Tibial artery (tissue), 4 donors: ENCODE measurements at places on chromosomes 1 and 21.

GRCh38 chr1:194062962-194063361 is 876.5 kb upstream of the B3GALT2 start:
- H3K27ac ChIP-seq = no peak overlapping the region
- no peak overlapping the region for H3K4me3 ChIP-seq
- no peaks in the 10 kb centered on the region for H3K27me3 ChIP-seq
- H3K4me1 ChIP-seq = no peaks in the 10 kb centered on the region
- no peaks in the 10 kb centered on the region for H3K36me3 ChIP-seq
- no peak for DNase-seq

DNA sequence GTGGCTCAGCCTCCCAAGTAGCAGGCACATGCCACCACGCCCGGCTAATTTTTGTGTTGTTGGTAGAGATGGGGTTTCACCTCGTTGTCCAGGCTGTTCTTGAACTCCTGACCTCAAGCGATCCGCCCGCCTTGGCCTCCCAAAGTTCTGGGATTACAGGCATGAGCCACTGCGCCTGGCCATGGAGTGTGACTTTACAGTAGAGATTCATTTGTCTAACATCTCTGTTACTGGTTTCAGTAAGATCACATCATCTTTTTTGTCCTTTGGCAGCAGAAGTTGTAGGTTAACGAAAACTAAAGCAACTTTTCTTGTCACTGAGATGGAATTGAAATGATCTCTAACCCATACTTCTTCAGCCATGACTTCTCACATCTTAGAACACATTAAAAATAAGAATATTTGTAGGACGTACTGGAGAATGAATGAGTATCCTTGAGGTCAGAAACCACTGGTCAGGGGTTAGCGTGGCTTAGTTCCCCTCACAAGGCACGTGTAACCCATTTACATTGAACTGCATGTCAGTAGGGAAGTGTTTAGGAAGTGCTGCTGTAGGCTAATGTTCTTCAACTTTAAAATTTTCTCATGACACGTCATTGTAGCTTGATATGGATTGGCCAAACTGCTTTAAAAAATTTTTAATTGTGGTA is 75.9 kb downstream of the CAMTA1 start:
- peaks cover 67% of the 10 kb centered on the region for H3K4me1 ChIP-seq
- no peaks in the 10 kb centered on the region for H3K36me3 ChIP-seq
- DNase-seq = no peak
- no peak overlapping the region for H3K4me3 ChIP-seq

GRCh38 chr1:223161321-223161720 is 18.3 kb upstream of the TLR5 start:
- no peak overlapping the region for H3K4me3 ChIP-seq
- H3K27ac ChIP-seq = no peak overlapping the region
- no peaks in the 10 kb centered on the region for H3K36me3 ChIP-seq
- no peaks in the 10 kb centered on the region for H3K4me1 ChIP-seq
- no peak for DNase-seq
- H3K27me3 ChIP-seq = no peaks in the 10 kb centered on the region

GRCh38 chr1:199955235-199955634 is 72.3 kb upstream of the NR5A2 start:
- H3K27me3 ChIP-seq = no peaks in the 10 kb centered on the region
- DNase-seq = no peak
- H3K36me3 ChIP-seq = no peaks in the 10 kb centered on the region

DNA sequence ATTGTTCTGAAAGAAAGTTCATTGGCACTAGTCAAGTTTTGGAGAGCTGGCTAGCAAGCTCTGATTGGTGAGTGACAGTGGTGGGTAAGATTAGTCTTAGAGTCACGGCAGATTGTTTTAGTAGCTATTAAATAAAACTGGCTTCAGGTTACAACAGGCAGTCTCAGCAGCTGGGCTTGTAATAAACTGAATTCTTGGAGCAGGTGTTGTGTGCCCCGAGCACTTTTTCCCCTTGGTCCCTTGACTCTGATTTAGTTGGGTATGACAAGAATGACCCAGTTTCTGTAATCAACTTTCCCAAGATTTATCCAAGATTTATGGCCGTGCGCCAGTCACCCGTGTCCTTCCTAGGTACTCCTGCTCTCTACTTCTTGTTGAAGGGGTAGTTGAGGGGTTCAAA is 40.2 kb downstream of the TBCE start:
- H3K4me1 ChIP-seq = no peaks in the 10 kb centered on the region
- DNase-seq = no peak
- no peak overlapping the region for H3K27ac ChIP-seq

DNA sequence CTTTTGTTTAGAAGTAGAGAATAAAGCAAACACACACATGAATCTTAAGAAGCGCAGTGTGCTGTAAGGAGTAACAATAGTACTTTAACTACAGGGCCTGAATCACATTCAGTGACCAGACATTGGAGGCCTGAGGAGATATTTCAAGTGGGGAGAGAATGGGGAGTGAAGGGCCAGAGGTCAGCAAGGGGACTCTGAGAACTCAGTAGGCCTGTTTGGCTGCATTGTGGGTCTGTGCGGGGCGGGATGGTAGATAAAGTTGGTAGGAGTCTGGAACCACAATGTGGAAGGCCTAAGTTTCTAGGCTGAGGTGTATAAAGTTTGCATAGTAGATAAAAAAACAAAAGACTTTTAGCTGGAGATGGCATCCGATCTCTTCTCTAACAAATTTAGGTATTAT is 52.7 kb upstream of the WLS start:
- no peak overlapping the region for H3K4me3 ChIP-seq
- H3K36me3 ChIP-seq = no peaks in the 10 kb centered on the region
- DNase-seq = no peak
- H3K27me3 ChIP-seq = no peaks in the 10 kb centered on the region
- no peak overlapping the region for H3K27ac ChIP-seq
- H3K4me1 ChIP-seq = no peaks in the 10 kb centered on the region

- no peak overlapping the region for H3K27ac ChIP-seq
- no peak overlapping the region for H3K4me3 ChIP-seq
- H3K4me1 ChIP-seq = no peaks in the 10 kb centered on the region
These were observed 112.3 kb downstream of the DDX20 start for GRCh38 chr1:111867868-111868440.

- no peak overlapping the region for H3K4me3 ChIP-seq
- no peaks in the 10 kb centered on the region for H3K27me3 ChIP-seq
- peaks cover 11% of the 10 kb centered on the region for H3K4me1 ChIP-seq
- no peaks in the 10 kb centered on the region for H3K36me3 ChIP-seq
These were observed 39.3 kb downstream of the HMGB4 start for GRCh38 chr1:33903210-33903589.

- H3K36me3 ChIP-seq = no peaks in the 10 kb centered on the region
- H3K4me1 ChIP-seq = no peaks in the 10 kb centered on the region
- no peaks in the 10 kb centered on the region for H3K27me3 ChIP-seq
- no peak overlapping the region for H3K4me3 ChIP-seq
These were observed 45.3 kb downstream of the NFASC start for GRCh38 chr1:204915861-204916495.

DNA sequence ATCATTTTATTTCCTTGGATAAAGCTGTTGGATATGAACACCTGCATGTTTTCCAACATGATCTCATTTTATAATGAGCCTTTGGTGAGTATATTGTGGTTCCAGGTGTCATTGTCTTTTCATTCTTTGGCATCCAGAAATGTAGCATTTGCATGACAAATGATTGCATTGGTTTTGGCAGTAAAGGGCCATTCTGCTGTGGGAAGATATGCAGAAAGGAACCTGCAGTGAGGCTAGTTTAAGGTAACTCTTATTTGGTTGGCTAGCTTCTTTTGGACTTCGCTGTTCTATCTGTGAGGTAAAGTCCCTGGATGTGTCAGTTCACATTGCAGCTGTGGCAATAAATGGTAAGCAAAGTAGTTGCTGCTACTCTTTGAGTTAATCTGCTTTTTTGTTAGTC is 343.0 kb downstream of the AMY1C start:
- no peak overlapping the region for H3K27ac ChIP-seq
- no peak for DNase-seq
- H3K4me3 ChIP-seq = no peak overlapping the region
- no peaks in the 10 kb centered on the region for H3K27me3 ChIP-seq
- H3K36me3 ChIP-seq = no peaks in the 10 kb centered on the region

DNA sequence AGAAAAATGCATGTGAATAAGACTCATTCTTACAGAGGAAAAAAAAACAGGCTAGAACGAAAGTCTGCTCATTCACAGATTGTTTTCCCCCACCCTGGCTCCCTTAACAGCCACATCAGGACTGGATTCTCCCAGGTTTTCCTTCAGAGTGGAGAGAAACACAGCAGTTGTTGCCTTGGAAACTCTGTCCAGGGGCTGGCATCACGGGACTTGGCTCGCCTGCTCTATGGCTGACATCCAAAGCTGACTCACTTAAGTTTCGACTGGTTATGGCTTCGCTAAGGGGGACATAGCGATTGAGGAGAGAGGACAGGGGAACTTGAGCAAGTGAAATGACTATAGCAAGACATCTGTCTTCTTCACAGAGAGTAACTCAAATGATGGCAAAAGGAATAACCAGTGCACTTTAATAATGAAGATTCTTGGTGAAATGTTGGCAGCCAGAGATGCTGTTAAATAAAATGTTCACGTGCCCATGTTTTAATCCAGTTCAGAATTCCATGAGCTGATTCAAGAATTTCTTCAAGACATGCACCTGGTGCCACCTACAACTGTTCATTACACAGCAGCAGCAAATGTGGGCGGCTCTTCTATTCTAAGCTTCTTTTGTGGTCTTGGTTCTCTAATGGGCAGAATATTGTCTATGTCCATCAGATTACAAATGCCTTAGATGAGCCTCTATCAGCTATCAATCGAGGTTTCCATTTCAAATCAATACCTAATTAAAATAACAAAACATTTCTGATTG is 21.8 kb downstream of the MIS18A start:
- H3K4me1 ChIP-seq = peaks cover 45% of the 10 kb centered on the region
- H3K27ac ChIP-seq = peak overlapping the region; percentile 76
- no peaks in the 10 kb centered on the region for H3K36me3 ChIP-seq
- no peak overlapping the region for H3K4me3 ChIP-seq
- H3K27me3 ChIP-seq = no peaks in the 10 kb centered on the region

DNA sequence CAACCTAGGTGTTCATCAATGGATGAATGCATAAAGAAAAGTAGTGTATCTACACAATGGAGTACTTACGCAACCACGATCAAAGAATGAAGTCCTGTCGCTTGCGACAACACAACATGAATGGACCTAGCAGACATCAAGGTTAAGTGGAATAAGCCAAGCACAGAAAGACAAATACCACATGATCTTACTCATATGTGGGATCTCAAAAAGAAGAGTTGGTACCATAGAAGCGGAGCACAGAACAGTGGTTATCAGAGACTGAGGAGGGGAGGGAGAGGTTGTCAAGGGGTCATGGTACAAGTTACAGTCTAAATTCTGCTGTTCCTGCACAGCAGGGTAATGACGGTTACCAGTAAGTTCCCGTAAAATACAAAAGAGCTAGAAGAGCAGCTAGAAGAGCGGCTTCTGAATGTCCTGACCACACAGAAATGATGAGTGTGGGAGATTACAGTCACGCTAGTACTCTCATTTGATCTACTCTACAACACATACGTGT is 36.7 kb downstream of the NPHP4 start:
- H3K4me1 ChIP-seq = no peaks in the 10 kb centered on the region
- H3K4me3 ChIP-seq = no peak overlapping the region
- no peak overlapping the region for H3K27ac ChIP-seq
- H3K27me3 ChIP-seq = no peaks in the 10 kb centered on the region
- peak; percentile 10 for DNase-seq

DNA sequence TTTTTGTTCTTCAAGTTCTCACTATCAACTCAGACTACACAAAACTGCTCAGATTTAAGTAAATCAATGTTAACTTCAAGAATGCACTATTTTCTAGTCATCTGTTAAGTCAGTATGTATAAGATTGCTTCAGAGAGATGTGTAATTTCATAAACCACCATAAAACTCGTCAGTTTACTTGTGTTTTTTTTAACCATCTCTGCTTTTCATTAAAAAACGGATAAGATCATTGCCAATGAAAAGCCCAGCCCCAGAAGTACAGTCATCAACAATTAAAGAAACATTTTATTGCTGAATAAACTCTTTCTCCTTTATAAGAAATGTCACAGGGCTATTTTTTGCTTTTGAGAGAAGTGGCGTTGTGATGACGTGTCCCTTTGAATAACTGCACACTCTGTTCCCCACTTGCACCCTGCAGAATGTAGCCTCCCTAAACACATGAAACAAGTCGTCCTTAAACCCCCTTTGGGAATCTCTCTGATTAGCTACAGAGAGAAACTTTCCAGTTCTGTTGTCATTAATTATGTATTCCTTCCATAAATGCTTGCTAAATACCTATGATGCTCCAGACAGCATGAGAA is 202.7 kb upstream of the FOXD3 start:
- H3K4me3 ChIP-seq = no peak overlapping the region
- H3K4me1 ChIP-seq = no peaks in the 10 kb centered on the region
- H3K27me3 ChIP-seq = no peaks in the 10 kb centered on the region

DNA sequence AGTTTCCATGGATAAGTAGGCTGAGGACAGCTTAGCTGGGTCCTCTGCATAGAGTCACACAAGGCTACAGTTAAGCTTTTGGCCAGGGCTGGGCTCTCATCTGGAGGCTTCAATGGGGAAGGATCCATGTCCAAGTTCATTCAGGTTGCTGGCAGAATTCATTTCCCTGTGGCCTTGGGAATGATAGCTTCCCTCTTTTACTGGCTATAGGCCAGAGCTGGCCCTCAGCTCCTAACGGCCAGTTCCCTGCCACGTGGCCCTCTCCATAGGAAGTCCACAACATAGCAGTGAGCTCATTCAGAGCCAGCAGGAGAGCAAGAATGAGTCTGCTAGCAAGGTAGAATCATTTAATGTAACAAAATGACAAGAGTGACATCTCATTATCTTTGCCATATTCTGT is 15.1 kb upstream of the PODN start:
- no peaks in the 10 kb centered on the region for H3K27me3 ChIP-seq
- no peak overlapping the region for H3K4me3 ChIP-seq
- H3K27ac ChIP-seq = no peak overlapping the region
- peaks cover 39% of the 10 kb centered on the region for H3K36me3 ChIP-seq

DNA sequence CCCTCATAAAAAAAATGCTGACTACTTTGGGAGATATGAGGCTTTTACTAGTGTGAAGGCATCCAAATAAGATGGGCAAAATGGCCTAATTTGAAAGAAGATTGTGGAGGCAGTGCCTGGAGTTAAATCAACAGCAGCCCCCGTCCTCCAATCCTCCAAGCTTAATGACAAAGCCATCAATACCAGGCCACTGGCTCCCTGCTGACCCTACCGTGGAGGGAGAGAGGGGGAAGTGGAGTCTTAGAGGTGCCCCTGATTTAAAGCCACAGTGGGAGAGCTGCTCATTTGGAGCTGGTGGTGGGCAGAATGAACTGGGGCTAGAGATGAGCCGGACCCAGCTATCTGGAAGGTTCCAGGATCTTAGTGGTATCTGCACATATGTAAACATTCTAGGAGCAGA is 24.3 kb upstream of the KNCN start:
- no peaks in the 10 kb centered on the region for H3K4me1 ChIP-seq
- no peak overlapping the region for H3K4me3 ChIP-seq
- DNase-seq = no peak
- no peak overlapping the region for H3K27ac ChIP-seq
- peaks cover 78% of the 10 kb centered on the region for H3K36me3 ChIP-seq

- no peak for DNase-seq
- H3K27me3 ChIP-seq = no peaks in the 10 kb centered on the region
- no peak overlapping the region for H3K27ac ChIP-seq
These were observed 116.8 kb downstream of the CASZ1 start for GRCh38 chr1:10679496-10680220.

GRCh38 chr21:46604975-46605766 is at the start of gene S100B:
Gene S100B, minus strand, starts transcription at chr21:46605082. Its CDS starts 2,667 bp downstream, at chr21:46602415.
- H3K4me1 ChIP-seq = no peaks in the 10 kb centered on the region
- H3K27ac ChIP-seq = no peak within 1 kb of the TSS
- H3K27me3 ChIP-seq = peaks cover 3% of the 10 kb centered on the region
- no peaks in the 10 kb centered on the region for H3K36me3 ChIP-seq
- H3K4me3 ChIP-seq = no peak within 1 kb of the TSS
